NCI-H748 treated with DMSO at 0.1 percent for 48 hours (cell line): ENCODE measurements at places on chromosomes 13 and 19.

DNA sequence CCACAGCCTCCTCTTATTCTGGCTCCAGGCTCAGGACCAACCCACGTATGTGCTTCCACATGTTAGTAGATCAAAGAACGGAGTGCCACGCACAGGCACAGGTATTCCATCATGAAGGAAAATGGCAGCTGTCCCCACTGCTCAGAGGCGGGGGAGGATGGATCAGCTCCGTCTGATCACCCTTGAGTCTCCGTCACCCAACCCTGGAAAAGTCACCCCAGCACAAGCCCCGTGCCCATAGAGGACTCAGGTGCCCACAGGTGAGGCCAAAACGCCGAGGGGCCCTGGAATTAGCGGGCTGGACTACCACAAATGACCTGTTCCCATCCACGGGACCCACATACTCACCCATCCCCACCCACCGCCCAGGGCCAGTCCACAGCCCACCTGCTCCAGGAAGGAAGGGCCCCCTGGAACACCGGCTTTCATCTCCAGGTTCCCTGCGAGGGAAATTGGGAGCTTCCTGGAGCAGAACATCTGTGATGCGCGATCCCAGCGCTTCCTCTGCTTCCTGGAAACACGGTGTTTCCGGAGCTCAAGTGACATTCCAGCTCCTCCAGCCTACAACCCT is 120.5 kb upstream of the SPACA7 start:
- no peak for DNase-seq

DNA sequence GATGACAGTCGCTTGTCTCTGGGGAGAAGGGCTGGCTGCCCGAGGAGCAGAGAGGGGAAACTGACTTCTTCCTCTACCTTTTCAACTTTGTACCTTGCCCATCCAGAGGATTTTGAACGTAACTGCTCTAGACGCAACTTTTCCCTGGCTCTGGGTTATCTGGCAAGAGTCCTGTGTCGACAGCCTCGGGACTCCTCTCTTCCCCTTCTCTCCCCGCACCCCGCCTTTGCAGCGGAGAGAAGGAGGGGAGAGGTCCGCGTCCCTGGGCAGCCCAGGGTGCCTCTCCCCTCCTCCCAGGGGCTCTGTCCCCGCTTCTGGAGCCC is 574 bp downstream of the SH3GL1 start:
- DNase-seq = no peak

GRCh38 chr19:6056801-6057650 is 53.3 kb downstream of the RFX2 start:
- DNase-seq = peak; percentile 53

DNA sequence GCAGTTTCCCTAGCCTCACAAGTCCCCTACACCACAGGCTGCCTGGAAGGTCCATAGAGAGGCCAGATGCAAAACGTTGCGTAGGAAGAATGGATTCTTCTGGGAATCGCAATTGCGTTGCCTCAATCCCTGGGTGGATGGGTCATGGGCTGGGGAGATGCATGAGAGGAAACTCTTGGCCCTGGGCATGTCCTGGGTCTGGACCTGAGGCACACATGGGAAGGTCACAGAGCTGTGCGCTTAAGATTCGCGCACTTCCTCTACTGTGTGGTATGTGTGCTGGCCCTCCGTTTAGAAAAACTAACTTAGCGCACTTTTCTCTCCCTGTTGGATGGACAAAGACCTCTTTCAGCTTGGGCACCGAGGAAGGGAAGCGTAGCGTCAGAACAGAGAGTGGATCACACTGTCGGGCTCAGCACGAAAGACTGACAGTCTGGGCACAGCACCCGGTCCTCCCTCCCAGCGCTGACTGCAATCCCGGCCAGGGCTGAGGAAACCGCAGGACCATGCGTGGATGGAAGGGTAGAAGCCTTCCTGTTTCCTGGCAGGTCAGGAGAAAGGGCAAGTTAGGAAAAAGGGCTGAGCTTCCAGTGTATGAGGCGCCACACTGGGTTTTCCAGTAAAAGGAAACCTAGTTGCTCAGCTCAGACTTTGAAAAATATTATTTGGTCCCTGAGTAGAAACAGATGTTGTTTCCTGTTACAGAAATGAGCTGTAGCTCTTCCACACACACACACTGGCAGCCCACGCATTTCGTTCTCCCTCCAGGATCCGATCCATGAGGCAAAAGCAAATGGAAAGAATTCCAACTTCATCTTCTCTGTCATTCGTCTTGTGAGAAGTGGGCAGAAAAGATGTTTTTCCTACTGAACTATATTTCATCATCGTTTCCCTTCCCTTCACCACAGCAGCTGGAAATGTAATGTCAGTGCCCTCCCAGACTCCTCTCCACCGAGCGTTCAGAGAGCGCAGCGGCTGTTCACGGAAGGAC is 86.0 kb downstream of the ING1 start:
- DNase-seq = no peak

- no peak for DNase-seq
These were observed 1472.6 kb downstream of the UQCRFS1 start for GRCh38 chr19:27740396-27740795.

DNA sequence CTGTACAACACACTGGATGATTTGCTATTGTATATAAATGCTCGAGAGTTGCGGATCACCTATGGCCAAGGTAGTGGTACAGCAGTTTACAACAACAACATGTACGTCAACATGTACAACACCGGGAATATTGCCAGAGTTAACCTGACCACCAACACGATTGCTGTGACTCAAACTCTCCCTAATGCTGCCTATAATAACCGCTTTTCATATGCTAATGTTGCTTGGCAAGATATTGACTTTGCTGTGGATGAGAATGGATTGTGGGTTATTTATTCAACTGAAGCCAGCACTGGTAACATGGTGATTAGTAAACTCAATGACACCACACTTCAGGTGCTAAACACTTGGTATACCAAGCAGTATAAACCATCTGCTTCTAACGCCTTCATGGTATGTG is 21.5 kb downstream of the OLFM4 start:
- DNase-seq = no peak

- peak; percentile 21 for DNase-seq
These were observed 1.3 kb downstream of the GNG8 start for GRCh38 chr19:46634656-46635218.

GRCh38 chr13:32428581-32429432 is 877 bp upstream of the N4BP2L1 start:
- DNase-seq = no peak

DNA sequence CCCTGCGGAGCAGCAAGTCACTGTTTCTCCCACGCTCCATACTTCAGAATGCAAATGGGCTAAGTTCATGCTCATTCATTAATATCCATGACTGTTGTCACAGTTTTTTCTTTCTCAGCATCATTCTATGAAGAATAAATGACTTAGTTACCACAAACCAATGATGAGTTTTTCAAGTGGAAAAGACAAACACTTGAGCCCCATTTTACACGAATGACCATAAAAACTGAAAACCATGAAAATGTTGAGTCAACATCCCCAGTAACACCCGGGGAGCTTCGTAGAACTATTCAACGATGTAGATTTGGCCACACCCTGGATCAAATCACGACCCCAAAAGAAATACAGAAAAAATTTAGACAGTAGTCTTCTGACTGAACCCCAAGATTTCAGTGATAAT is 99.8 kb upstream of the GJB6 start:
- DNase-seq = peak; percentile 76

DNA sequence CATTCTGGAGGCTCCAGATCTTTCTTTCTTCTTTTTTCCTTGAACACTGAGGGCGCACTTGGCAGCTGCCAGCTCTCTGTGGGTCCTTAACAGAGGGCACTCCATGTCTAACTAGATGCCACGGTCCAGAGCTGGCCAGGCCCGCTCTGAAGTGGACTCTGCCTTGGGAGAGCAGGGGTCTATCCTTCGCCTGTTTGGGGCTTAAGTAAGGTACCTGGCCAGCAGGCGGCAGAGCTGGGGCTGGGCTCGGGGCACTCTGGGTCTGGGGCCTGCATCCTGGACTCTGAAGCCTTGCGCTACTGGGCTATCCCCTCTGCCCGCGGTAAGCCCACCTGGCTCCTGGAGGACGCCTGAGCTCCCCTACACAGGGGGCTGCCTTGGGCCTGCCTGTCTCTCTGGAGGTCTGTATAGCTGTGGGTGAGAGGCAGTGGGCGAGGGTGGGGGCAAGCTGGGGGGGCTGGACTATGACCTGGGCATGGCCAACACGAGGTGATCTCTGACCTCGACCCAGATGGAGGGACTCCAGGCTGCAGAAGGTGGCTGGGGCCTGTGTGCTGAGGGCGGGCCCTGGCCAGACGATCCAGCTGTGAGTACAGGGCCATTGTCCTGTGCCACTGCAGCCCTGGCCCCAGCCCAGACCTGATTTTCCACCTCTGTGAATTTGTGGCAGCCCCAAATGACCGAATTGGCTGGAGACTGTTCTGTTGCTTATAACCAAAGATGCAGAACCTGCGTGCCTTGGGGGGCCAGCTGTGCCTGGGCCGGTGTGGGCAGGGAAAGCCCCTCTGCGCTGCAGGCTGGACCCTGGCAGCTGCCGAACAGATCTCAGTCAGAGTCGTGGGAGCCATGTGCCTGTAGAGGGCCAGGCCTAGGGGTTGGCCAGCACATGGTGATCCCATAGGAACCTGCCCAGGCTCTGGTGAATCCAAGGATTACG is 26.5 kb downstream of the CEBPG start:
- DNase-seq = no peak
